ENCODE measurements at places on chromosomes 7 and 10. TPM values are rescaled to one million over a fixed set of nuclear protein-coding genes. Genes with fewer than 3 reads are reported as not detected.

DNA sequence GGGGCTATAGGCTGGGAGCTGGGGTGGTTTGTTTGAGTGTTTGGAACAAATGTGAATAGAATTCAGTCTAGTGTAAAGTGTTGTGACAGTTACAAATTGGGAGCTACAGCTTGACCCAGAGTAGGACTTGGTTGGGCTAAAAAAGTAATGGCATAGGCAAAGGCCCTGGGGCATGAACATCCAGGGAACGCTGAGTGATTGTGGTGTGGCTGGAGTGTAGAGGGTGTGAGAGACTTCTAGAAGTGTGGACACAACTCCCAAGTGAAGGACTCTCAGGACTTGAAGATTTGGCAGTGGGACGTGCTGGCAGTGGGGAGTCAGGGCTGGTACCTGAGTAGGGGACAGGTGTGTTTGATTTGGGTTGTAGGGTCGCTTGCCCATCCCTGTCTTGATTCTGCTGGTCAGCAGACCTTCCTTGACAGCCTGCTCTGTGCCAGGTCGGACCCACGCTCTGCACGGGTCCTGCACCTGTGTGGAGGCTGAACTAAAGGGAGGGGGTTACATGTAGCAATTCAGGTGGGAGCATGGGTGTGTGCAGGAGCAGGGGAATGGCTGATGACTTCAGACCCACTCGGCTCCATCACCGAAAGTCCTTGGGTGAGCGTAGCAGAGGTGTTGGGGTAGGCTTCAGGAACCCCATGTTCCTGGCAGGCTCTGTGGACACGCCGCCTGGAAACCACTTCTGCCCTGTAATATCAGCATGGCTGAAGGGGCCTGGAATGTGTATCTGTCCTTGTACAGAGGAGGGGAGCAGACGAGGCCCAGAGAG, 43.3 kb downstream of the ZMIZ1 start:
- peak; percentile 40 for DNase-seq

- no peak for DNase-seq
Measured at GRCh38 chr7:133518718-133519117, 265.8 kb downstream of the EXOC4 start.

- DNase-seq, result peak; percentile 73
Measured at GRCh38 chr7:774161-775109, 47.4 kb upstream of the PRKAR1B start.

DNA sequence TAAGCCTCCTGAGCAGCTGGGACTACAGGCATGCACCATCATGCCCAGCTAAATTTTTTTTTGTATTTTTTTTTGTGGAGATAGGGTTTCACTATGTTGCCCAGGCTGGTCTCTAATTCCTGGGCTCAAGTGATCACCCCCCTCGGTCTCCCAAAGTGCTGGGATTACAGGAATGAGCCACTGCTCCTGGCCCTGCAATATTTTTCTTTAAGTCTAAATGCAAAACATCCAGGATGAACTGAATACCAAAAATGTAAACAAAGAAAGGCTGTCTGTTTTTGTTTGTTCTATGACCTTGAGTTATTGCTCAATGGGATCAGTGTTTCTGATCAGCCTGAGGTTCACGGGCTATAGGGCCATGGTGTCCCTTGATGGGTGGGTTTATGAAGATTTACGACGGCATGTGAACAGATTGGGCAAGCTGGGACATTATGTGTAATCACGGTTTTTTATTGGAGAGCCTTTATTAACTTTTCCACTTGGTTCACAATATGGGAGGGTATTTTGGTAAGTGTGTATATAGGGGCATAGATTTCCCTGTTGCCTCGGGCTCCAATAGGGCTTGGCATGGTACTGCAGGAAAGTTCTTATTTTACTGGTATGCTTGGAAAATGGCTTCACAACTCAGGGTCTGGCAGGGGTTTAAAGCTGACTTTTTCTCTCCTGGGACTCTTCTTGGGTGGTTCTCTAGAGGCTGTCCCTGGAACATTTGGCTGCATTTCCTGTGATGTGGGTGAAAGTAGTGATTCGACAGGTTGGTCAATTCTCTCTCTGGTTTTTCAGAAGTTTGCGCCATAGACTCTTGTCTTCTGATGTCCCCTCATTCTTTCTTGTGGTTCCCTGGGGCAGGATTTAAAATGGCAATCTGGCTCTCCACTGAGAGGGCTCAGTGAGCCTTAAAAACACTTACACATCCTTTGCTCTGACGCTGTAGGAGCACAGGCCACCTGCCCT, 41.6 kb downstream of the MRPS33 start:
- no peak for DNase-seq

DNA sequence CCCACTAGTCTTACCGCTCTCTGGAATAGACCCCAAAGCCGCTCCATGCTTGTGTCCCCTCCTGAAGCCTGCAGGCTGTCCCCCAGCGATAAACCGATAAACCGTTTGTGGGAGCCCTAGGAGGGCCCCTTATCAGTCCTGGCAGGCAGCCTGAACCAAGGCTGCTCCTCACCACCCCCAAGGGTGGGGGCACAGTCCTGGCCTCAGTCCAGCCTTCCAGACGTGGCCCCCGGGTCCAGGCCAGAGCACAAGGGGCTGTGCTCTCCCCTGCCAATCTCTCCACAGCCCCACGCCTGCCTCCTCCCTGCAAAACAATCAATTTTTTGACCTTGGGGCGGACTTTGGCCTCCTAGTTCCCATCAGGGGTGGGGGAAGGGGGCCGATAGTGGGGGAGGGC, at the start of gene TFR2:
TSS of gene TFR2 (minus strand) at position 90 of the 397 bp plus-strand sequence. CDS start at position 47, 43 bp downstream.
- no peak for DNase-seq

DNA sequence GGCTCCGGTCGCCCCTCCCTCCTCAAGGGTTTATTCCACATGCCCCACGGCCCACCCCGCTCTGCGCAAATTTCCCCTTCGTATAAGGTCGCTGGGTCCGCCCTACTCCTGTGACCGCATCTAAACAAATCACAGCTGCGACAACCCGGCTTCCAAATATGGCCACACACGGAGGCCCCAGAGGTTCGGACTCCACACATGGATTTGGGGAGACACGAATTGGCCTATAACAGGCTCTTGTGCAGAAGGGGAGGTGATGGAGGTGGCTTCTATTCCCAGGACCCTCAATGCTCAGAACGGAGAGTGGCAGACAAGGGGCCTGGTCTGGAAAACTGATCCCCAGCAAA, 90.1 kb downstream of the FOXL3 start:
- no peak for DNase-seq

- DNase-seq, result peak; percentile 10
Measured at GRCh38 chr10:86288695-86289576, 77.7 kb downstream of the GRID1 start.

Gene ATOH7
- polyA plus RNA-seq, result 0.21 TPM

DNA sequence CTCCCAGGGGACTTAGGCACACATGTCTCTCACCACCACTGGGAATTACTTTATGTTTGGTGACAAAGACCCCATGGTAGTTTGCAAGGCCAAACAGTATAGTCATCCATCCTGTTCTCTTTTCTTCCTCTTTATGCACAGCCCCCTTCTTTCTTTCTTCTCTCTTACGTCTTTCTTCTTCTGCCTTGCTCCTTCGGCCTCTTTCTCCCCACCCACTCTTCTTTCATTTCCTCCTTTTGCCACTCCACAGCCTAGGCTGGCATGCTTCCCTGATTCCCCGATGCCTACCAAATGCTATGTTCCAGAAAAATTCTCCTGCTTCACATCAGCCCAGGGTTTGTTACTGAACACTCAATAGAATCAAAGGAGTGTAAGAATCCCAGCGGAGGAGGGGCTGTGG, 62.4 kb upstream of the MKLN1 start:
- DNase-seq, result no peak

DNA sequence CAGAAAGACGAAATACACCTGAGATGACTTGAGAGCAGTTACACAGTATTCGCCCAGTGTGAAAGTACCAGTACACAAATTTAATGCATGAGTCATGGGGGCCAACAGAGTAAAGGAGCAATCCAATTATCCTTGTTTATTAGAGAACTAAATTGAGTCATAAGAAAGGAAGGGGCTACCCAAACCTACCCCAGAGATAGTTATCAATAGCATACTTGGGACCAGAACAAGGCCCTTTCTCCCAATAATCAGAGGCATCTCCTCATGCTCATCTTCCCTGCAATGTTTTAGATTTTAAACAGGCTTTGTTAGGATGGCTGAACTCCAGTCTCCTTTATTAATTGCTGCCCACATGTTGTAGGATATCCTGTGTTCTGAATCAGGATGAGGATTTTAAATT, 239.7 kb upstream of the LRGUK start:
- DNase-seq, result no peak

DNA sequence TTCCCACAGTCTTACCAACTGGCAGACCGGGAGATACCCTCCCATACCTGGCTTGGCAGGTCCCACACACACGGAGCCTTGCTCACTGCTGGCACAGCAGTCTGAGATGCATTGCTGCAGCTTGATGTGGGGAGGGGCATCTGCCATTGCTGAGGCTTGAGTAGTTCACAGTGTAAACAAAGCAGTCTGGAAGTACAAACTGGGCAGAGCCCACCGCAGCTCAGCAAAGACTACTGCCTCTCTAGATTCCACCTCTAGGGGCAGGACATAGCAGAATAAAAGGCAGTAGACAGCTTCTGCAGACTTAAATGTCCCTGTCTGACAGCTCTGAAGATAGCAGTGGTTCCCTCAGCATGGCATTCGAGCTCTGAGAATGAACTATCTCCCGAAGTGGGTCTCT, 69.6 kb upstream of the RELN start:
- no peak for DNase-seq

DNA sequence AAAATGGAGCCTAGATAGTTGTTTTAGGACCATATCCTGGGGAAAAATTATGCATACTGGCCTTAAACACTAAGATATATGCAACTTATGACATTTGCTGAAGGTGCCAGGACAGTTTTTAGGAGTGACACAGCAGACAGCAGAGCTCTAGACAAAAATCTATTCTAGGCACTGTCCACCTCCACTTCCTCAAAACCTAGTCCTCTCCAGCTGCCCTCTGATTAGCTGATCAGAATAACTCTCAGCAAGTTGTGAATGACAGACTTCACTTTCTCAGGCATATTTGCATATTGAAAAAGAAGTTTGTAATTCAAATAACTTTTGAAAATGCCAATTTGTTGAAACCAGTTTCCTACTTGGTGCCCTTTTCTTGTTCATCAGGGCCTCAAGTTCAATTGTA, 152.3 kb upstream of the STEAP4 start:
- no peak for DNase-seq

- DNase-seq, result no peak
Measured at GRCh38 chr7:69402696-69403095, 195.6 kb upstream of the AUTS2 start.

DNA sequence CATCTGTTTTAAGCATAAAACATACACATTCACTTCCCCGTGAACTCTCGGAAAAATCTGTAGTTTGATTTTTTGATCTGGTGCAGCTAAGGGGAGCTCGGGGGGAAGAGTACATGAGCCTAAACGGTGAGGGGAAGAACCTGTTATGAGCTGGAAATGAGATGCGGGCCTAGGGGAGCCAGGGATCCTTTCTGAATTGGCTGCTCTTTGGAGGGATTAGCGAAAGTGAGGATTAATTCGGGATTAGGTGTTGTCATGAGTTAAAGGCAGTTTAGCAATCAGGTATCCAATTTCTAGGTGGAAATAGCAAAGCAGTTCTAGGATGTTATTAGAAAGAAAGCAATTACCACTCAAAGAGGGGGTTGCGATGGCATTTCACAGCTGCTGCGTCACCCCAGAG, 51.1 kb upstream of the ADARB2 start:
- no peak for DNase-seq

Gene AOAH
- 3.8 TPM for polyA plus RNA-seq

DNA sequence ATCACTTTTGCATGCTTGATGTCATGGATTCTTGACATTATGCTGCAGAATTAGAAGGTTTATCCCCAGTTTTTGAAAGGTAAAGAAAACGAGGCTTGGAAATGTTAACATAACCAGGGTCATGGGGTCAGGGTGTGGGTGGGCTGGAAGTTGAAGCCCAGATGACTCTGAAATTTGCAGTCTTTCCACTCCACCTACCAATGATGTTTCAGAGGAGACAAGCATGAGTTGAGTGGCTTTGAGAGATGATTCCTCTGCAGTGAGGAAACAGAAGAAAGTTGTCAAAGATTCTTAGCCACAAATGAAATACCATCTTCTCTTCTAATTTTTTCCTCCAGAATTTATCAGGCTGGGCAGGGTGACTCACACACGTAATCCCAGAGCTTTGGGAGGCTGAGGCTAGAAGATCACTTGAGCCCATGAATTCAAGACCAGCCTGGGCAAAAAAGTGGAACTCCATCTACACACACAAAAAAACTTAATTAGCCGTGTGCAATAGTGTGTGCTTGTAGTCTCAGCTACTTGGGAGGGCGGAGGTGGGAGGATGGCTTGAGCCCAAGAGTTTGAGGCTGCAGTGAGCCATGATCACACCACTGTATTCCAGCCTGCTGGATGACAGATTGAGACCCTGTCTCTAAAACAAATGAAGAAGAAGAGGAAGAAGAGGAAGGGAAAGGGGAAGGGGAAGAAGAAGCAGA, 239.1 kb upstream of the AUTS2 start:
- DNase-seq, result no peak

DNA sequence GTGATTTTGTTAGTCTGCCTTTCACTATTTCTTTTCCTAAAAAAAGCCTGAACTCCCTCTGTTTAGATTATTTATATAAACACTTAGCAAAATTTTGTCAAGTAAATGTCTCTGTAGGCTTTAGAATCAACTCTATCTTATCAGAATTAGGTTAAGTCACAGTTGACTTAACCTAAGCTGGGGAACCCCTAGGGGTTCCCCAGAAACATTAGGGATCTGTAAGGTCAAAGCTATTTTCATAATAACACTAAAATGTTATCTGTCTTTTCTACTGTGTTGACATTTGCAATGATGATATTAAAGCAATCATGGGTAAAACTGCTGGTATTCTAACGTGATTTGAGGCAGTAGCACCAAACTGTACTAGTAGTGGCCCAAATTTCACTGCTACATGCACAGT, 24.3 kb downstream of the DYNC1I1 start:
- DNase-seq, result no peak
